ENCODE measurements at places on chromosomes 6 and 20.

DNA sequence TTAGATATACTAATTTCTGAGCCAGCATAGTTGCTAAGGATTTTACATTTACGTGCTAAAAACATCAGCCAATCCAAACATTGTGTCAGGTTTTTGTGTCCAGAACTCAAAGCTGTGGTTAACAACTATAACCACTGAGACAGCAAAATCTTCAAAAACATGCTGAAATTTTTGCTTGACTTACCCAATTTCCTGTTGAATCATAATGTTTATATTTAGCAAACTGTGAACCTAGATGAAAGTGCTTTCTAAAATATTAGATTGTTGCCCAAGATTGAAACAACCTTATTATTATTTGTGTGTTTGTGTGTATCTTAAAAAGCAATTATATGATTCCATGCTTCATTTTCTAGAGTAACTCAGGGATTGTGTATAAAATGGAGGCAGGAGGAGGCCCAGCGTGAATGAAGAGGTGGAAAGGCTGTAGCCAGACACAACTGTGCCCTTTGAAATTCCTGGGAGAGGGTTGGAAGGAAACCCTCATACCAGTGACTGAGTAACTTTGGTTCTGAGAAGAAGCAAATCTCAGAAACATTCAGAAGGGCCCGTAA, 48.0 kb downstream of the ARMC2 start:
- DNase-seq: peak; percentile 84

DNA sequence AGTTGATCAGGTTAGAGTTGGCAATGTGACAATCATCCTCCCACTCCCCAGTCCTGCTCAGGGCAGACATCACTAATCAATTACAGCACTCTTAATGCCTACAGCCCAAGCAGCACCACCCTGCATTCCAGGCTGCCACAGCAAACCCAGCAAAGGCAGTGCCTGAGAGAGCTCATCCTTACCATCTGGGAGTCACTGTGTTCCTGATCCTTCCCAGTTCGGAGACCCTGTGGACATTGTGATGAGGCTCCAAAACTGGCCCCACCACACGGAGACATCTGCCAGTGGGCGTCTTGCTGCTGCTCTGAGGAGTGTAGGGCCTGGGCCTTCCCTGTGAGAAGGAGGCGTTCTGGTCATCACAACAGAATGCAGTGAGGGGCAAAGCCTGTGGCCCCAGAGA, 216.5 kb upstream of the CST7 start:
- DNase-seq: peak; percentile 6

GRCh38 chr6:81511423-81511822, 241.1 kb downstream of the TENT5A start:
- no peak for DNase-seq

- DNase-seq: no peak
Observed at GRCh38 chr6:104958178-104959025, 1.5 kb downstream of the LIN28B start.

DNA sequence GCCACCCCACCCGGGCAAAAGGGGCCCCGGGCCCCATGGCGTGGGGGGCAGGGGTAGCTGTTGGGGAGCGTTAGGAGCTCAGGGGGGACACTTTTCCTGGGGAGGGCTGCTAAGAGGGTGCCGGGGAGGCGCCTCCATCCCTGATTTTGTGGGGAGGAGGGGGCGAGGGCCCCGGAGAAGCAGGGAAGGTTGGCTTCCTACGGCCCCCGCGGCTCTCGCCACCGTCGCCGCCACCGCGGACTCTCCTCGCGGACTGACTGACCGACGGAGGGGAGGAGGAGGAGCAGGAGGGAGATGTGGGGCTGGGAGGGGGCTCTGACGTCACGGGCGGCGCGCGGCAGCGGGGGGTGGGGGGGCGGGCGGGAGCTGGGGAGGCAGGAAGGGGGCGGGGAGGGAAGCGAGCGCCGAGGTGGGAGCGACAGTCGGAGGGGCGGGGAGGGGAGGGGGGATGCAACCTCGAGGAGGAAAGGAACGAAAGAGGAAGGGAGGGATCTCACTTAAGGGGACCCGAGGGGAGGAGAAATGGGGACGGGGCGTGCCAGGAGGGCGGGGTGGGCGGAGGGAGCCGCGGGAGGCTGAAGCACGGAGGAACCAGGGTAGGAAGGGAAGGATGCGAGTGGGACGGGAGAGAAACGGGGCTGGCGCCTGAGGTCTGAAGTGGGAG, 5.1 kb downstream of the GABBR1 start:
- peak; percentile 89 for DNase-seq

DNA sequence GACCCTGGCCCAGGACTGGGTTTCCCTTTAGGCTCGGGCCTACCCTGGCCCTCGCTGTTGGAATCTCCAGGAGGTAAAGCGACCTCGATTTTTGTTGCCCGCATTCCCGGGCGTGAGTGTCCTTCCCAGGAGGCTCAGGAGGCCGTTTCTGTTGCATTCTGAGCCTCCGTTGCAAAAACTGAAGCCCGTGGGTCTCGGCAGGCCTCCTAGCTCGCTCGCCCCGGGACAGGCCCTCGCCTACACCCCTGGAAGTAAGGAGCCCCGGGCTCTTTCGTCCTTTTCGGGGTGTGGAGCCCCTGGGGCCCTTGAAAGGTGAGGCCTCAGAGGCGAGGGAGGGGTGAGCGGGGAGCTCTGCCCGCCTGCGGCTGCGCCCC, 2.3 kb downstream of the NR2E1 start:
- DNase-seq: no peak

- peak; percentile 4 for DNase-seq
Observed at GRCh38 chr6:55388211-55388610, 60.9 kb downstream of the GFRAL start.

DNA sequence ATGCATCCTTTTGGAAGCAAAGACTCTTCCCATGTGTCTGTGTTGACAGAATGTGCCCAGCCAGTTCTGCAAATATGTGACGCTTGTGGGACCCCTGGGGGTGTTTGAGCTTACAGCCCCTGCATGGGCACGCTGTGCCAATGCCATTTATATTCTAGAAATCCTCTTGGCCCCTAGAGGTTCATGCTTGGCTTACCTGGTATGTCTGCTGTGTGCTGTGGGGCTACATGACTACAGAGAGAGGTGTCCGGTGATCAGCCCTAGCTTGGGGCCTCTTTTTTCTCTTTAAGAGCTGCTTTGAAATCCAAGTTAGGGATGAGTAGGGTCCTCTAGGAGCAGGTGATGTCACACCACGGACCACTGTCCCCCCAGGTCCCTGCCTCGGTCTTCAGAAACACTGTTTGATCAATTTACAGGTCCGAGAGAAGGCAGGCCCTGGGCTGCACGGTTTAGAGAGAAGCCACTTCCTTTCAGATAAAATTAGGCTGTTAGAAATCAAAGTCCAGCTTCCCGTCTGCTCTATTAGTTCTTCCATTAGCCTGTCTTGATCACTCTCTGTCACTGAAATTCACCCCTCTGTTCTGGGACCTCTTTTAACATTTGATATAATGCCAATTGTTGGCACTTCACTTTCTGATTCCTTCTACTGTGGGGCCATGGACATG, 26.5 kb downstream of the BCAS4 start:
- no peak for DNase-seq

DNA sequence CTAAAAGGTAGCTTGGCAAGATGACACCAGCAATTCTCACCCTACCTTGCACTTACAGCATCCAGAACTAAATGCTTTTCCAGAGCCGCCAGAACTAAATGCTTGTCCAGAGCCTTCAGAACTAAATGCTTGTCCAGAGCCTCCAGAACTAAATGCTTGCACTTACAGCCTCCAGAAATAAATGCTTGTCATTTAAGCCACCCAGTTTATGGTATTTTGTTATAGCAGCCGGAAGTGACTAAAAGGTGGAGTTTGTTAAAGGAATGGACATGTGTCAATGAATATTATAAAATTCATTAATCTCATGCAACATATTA, 133.5 kb downstream of the GPX5 start:
- no peak for DNase-seq

DNA sequence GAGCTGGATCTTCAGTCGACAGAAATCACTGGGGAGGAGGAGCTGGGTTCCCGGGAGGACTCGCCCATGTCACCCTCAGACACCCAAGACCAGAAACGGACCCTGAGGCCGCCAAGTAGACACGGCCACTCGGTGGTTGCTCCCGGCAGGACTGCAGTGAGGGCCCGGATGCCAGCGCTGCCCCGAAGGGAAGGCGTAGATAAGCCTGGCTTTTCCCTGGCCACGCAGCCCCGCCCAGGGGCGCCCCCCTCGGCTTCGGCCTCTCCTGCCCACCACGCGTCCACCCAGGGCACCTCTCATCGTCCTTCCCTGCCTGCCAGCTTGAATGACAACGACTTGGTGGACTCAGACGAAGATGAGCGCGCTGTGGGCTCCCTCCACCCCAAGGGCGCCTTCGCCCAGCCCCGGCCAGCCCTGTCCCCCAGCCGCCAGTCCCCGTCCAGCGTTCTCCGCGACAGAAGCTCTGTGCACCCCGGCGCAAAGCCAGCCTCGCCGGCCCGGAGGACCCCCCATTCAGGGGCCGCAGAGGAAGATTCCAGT, 63.0 kb downstream of the FNDC1 start:
- DNase-seq: no peak

- no peak for DNase-seq
Observed at GRCh38 chr20:63804308-63804636, 26.8 kb downstream of the ZBTB46 start.

- DNase-seq: no peak
Observed at GRCh38 chr6:84066536-84066935, 33.0 kb downstream of the MRAP2 start.

- DNase-seq: no peak
Observed at GRCh38 chr20:33399924-33400323, 1.4 kb downstream of the CDK5RAP1 start.

- no peak for DNase-seq
Observed at GRCh38 chr6:110741517-110741916, 73.8 kb downstream of the CDK19 start.

DNA sequence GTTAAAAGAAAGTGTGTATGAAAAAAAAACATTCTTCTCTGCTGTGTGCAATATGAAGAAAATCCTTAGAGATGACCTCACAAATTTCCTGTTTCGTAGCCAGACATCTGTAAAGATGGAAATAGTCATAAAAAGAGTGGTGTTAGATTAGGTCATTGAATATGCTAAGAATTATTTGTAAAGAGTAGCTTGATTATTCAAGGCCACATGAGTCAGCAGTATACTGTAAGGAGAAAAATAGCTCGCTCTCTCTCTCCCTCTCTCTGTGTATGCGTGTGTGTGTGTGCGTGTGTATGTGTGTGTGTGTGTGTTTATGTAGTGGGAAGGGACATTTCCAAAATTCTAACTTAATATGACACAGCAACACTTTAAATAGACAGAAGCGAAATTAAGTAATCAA, 78.8 kb downstream of the PTCHD4 start:
- peak; percentile 60 for DNase-seq

GRCh38 chr6:41901882-41902519, 6.8 kb upstream of the USP49 start:
- DNase-seq: no peak

DNA sequence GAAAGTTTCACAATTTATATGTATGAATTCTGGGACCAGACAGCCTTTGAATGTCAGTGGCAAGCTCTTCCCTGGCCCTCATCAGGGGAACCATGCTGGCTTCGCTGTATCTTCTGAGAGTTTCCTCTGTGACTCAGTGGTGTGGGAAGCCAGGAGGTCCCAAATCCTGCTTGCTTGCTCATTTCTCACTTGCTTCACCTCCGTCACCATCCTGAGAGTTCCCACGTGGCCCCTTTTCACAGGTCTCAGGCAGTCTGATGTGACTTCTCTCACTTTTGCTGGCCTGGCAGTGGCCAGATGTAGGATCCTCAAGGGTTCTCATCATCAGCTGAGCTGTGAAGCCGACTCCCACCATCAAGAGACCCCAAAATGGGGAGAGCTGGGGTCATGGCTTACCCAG, 28.4 kb upstream of the RIN2 start:
- no peak for DNase-seq

DNA sequence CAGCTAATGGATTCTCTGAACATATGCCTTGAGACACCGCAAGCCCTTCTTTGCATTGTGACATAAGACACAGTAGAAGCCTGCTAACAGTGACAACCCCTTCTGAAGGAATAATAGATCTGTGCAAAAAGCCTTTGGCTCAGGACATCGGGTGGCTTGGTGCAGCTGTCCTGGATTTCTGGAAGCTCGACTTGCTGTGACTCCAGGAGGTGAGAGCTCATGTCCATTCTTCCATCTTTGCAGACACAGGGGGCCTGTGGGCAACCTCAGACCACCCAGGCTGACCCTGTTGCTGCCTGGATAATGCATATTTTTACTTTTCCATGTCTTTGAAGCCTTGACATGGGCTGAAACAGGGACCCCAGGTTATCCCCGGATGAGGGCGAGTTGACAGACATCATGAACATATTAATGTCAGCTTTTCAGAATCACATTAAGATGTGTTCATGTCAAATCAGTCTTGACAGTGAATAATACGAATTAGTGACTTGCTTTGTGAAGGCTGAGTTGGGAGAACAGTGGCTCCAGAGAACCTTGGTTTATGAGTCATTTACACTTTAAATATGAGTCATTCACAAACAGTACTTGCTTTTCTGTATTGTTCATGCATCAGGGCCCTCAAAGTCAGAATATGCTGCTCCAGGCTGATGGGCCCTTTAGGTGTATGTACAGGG, 66.8 kb upstream of the IYD start:
- DNase-seq: peak; percentile 80

DNA sequence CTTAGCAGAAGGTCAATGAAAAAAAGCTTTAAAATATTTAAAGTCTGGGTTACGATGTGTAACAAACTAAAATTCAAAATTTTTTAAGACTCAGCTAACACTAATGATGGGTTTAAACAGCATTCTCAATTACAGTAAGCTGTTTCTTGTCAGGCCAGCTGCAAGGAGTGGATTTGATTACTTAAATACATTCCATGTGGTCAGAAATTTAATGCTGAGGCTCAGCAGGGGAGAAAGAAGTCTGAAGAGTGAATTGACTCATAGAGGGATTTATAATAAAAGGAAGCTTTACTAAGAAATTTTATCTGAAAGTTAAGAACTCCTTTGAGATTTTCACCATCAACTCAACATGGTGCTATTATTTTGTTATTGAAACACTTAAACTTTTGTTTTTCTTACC, 398.6 kb downstream of the KHDRBS2 start:
- DNase-seq: peak; percentile 22

GRCh38 chr20:19949195-19949867, 67.8 kb upstream of the NAA20 start:
- DNase-seq: no peak

DNA sequence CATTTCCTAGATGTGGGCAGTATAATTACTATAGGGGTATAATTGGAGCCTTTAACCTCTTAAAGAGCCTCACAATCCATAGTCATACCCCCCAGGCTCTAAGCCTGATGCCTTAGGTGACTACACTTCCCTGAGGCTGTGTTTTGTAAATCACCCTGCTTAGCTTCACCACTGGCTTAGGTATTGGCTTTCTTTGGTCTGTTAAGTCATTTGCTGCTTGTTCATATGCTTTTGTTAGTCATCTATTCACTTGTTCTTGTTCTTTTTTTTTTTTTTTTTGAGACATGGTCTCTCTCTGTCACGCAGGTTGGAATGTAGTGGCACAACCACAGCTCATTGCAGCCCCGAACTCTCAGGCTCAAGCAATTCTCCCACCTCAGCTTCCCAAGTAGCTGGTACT, 26.7 kb downstream of the KAT14 start:
- peak; percentile 2 for DNase-seq

GRCh38 chr6:127843582-127843981, 57.3 kb downstream of the THEMIS start:
- no peak for DNase-seq
